ENCODE measurements at places on chromosomes 2 and 18.

DNA sequence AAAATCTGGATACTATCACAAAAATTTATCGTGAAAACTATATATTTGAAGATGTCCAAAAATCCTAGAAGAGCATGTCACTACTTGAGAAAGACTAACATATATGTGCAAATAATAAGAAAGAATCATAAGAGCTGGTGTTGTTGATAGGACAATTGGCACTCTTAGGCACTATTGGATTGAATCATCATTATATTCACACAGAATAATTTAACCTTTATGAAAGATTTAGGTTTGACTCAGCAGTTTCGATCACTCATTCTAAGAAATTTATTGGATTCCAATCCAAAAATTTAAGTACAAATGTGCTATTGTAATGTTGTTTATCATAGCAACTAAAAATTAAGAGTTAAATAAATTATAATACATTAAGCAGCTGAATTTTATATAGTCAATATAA lies 503.6 kb downstream of the SPAG16 start:
- DNase-seq, result no peak

DNA sequence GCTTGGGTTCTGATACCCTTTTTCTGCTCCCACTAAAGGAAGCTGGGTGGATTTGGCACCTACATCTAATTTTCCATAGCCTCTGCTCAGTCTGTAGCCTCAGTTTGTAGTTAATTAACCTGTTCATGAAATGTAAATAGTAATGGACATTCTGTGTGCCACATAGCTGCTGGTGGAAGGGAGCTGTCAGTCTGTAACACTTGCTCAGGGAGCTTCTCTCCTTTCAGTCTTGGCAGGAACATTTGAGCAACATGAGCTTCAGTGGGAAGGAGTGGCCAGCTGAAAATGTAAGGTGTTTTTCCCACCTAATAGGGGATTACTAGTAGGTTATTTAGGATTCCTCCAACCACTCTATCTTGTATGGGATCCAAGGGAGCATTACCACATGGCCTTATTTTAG lies 203.4 kb downstream of the ASXL3 start:
- DNase-seq, result no peak

DNA sequence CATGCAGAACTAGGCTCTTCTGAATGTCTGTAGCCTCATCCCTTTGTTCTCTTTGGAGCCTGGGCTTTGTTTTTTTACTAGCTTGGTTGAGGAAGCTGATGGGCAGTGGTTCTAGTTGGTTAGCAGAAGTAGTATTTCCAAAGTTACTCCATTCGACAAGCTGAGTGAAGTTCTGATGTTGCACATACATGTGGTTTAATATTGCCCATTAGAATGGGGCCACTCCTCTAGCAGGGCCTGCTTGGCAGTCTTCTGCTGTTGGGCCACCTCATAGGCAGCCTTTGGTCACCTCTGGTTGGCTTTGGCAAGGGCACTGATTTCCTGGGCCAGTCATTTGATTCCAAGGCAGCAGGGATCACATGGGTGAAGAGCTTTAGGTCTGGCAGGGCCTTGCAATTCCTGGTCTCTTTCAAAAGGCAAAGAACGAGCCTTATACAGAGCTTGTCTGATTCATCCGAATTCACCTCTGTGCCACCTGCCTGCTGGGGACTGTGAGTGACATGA lies 2.5 kb downstream of the RPIA start:
- DNase-seq, result no peak

DNA sequence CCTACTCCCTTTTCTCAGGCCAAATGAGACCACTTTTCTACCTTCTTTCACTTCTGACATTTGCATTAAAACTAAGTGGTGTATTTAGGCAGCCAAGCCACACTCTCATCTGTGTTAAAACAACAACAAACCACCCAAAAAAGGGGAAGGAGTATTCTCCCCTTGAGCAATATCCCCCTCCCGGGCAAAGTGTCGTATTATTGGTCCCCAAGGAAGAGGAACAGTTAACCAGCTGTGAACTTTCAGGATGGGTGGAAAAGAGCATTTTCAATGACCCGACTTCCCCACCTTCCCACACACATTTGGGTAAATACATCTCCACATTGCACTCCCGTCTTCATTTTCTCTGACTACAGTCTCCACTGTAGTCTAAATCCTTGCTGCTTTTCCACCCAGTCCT lies 44.3 kb downstream of the FEZ2 start:
- no peak for DNase-seq

DNA sequence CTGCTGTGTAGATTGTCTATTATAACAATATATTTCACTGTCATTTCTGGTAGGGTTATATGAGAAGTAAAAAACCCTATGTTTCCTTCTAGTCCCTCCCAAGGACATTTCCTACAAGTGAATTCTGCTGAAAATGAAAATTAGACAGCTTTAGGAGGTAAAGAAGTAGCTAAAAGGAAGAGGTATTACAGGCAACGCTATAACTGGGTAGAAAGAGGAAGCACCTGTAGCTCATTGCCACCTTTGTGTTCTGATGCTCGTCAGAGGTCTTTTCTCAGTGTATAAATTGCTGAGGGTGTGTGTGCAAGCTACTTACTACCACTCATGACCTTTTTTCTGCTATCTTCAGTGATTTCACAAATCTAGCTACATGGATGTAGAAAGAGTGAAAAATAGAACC lies 1.4 kb downstream of the DNAJC10 start:
- DNase-seq, result peak; percentile 66

GRCh38 chr2:127570282-127571250 lies 35.1 kb downstream of the MYO7B start:
- DNase-seq, result no peak

DNA sequence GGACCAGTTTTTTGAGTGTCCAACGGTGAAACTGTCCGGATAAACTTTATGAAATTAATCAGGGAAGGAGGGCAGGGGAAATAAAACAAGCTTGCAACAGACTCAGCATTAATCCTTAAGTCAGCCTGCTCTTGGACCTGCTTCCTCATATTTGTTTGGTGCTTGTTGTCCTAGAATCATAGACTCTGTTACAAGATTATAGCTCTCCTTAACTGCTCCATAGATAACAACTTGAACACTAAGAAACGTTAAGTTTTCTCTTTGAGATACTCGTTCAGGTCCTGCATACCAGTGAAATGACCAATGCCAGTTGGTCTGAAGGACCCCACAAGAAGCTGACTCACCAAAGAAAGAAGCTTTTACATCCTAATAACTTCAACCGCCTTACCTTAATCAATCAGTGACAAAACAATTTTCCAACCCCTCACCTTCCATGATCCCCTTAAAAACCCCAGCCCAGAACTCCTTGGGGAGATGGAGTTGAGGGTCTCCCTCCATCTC lies 493.2 kb downstream of the PID1 start:
- DNase-seq, result no peak

- DNase-seq, result no peak
Observed at GRCh38 chr18:3993941-3994687, 461.0 kb downstream of the DLGAP1 start.

DNA sequence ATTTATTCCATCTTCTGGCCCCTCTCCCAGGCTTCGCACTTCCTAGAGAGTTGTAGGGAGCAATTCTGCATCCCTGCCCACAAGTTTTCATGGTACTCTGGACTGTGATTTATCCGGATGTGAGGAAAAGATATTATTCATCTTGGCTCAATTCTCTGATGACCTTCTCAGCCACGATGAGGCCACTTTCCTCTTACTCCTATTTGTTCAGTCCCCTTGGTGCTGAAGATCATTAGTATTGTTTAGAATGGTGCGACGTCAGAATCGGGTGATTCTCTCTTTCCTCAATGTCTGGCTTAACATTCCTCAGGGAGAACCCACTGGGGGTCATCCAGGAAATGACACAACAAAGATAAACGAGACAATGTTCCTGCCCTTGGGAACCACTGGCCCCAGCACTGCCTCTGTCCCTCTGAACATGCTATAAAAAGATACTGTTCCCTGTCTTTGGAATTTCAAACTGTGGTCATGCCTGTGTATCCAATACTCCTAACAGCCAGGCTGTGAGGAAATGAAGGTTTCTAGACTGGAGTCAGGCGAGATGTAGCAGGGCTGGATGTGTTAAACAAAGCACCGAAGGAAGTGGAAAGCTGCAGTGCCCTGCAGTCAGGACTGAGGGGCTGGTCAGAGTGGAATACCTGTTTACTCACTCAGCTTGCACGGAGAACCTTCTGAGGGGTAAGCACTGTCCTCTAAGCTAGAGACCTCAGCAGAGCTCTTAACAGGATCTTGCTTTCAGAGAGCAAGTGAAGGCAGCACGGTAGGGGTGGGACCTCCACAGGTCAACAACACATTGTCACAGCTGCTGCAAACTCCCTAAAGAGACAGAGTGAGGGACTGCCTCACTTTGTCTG lies 12.9 kb upstream of the GLI2 start:
- DNase-seq, result no peak

DNA sequence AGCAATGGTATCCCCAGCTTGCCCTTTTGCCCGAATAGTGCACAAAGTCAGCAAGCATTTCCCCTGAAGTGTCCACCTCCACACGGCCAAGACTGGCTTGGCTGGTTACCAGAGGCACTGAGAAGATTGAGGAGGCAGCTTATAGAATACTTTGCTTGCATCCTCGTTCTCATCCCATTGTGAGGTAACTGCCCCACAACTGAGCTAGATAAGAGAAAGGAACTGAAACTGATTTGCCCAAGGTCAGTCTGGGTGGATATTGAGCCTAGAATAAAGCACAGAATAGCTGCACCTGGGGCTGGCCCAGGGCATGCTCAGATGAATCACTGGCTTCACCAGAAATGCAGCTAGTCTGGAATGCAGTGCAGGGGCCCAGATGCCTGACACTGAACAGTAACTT lies 32.7 kb upstream of the MAP4K3 start:
- DNase-seq, result peak; percentile 27

DNA sequence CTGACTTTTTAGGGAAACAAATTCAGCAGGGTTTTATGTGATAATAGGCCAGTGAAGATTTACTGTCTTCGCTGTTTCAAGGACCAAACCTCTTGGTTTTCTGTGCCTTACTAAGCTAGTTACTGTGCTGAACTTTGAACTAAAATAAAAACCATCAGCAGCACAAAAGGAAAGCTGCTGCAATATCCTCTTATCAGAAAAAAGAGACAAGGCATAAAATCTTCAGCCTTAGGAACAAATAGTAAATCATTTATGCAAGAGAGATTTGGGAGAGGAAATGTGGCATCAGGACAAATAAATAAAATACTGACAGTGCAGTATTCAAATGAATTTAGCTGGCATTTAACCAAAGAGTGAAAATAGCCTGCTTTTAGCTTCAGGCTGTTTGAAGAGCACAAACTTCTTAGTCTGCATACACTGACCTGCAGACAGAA lies 64.1 kb upstream of the EHBP1 start:
- no peak for DNase-seq

- DNase-seq, result no peak
Observed at GRCh38 chr2:17475286-17475685, 43.0 kb downstream of the RAD51AP2 start.

DNA sequence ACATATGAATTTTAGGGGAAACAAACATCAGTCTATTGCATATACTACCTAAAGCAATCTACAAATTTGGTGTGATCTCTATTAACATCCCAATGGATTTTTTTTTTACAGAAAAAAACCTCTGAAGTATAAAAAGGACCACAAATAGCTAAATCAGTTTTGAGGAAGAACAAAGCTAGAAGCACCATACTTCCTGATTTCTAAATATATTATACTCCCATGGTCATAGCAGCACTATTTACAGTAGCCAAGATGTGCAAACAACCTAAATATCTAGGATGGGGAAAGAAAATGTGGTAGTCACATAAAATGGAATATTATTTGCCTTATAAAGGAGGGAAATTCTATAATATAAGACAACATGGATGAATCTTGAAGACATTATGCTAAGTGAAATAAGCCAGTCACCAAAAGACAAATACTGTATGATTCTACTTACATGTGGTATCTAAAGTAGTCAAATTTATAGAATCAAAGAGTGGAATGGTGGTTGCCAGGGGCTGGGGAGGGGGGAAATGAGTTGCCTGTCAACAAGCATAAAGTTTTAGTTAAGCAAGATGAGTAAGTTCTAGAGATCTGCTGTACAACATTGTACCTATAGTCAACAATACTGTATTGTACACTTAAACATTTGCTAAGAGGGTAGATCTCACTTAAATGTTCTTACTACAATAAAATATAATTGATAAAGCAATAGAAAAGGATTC lies 17.6 kb upstream of the CASP8 start:
- no peak for DNase-seq

- no peak for DNase-seq
Observed at GRCh38 chr2:230583581-230583980, 129.1 kb upstream of the CAB39 start.

- DNase-seq, result no peak
Observed at GRCh38 chr2:11796190-11797171, 50.0 kb downstream of the LPIN1 start.

- no peak for DNase-seq
Observed at GRCh38 chr18:79888016-79888415, 63.4 kb downstream of the SLC66A2 start.

GRCh38 chr2:24881623-24882022 lies 38.4 kb downstream of the ADCY3 start:
- peak; percentile 13 for DNase-seq

- DNase-seq, result no peak
Observed at GRCh38 chr2:25819597-25820039, 58.7 kb downstream of the ASXL2 start.

- DNase-seq, result no peak
Observed at GRCh38 chr18:23071285-23071684, 64.0 kb upstream of the CABLES1 start.

DNA sequence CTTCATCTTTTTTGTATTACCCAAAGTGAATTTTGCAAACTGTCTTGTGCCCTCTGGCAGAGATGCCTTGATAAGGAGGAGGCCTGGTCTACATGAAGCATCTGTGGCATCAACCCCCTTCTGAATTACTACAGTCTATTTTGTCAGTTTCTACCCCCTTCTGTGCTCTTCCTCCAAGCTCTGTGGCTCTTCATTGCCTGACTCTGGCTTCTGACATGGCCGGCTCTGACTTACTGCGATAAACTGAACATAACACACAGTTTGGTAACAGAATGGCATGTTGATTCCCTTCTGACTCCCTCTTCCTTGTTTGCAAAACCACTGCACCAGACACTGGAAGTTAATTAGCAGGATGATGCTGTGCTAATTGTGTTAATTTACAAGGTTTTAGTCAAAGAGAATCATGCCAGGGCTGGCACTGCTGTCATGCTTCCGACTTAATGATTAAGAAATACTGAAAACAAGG lies 122.5 kb downstream of the FIGN start:
- no peak for DNase-seq

DNA sequence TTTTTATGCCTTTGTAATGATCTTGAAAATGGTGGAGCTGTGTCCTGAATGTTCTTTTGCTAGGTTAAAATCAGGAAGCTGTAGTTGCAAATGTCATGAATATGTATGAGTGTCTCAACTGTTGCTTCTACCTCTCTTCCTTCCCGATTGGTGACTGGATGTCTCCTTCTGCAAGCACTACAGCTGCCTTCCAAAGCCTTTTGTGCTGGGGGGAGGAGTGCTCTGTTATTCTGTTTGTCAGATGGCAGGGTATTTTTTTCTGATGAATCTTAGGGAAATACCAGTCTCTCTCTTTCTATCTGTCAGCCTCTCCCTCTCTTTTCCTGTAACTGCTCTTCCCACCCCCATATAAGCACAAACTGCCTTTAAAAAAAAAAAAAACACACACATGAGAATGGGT lies 1396.3 kb upstream of the CELF4 start:
- peak; percentile 65 for DNase-seq

Measured in DMS53 (cell line).